DMS153 (cell line): ENCODE measurements at places on chromosomes 13 and 19.

- DNase-seq = no peak
Measured at GRCh38 chr13:50428183-50428877, 413.1 kb downstream of the KCNRG start.

DNA sequence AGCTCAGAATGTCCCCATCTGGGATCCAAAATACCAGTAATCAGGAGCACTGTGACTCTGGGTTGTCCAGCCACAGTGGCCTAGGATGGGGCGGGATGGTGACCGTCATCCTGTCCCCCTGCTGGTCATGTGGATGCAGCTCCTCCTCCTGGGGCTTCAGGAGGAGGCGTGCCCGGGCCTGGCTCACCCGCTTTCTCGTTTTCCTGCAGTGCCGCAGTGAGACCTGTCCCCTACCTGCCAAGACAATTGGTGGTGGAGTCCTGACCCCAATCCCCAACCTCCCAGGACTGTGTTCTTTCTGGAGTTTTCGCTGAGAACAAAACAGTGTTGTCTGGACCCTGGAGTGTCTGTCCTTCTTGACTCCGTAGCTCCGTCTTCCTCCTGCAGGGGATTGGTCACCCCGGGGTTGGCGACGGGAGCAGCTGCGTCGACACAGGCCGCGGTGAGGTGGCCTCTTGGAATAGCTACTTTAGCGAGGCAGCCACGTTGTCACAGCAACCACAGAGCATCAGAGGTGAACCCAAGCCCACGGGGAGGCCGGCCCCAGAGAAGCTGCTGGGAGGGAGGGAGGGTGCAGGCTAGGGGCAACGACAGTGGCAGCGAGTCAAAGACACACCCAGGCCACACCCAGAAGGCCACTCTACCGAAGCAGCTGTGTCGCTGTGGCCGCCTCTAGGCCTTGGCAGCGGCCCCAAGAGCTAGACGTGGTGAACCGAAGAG, 10.2 kb upstream of the EMC10 start:
- peak; percentile 71 for DNase-seq

GRCh38 chr13:50993934-50994333, 84.3 kb downstream of the RNASEH2B start:
- DNase-seq = no peak

DNA sequence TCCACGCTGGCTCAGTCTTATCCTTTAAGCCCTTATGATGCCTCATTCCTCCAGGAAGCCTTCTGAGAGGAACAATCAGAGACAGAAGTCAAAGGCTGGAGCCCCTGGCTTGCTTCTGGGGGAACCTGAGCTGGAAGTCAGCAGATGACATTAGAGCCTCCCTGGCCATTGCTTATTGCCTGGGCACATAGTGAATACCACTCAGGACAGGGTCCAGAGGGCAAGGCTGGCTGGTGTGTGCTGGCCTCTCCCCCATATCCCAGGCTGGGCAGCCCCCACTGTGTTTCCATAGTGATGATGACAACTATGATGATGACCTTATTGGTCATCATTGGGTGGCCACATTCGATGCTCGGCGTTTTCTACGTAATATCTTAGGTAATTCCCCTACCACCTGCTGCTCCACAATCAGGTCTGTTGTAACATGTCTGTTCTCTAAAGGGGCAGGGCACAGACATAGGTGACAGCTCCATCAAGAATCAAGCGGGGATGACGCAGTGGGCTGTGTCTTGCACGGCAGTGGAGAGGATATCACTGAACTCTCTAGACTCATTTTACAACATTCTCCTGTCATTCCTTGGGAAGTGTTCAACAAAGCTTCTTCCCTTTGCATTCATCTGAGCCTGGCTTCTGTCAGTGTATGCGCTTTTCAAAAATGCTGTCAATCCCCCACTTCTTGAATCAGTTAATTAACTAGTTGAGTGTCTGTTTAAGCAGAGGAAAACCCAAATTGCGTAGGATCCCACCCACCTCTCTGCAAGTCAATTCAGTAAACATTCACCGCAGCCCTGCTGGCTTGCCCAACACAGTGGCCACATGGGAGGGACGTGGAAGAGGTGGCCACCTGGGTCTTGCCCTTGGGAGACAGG, 89.4 kb upstream of the TSHZ3 start:
- DNase-seq = no peak

GRCh38 chr19:58059671-58060078, 593 bp downstream of the ZNF135 start:
- DNase-seq = no peak

DNA sequence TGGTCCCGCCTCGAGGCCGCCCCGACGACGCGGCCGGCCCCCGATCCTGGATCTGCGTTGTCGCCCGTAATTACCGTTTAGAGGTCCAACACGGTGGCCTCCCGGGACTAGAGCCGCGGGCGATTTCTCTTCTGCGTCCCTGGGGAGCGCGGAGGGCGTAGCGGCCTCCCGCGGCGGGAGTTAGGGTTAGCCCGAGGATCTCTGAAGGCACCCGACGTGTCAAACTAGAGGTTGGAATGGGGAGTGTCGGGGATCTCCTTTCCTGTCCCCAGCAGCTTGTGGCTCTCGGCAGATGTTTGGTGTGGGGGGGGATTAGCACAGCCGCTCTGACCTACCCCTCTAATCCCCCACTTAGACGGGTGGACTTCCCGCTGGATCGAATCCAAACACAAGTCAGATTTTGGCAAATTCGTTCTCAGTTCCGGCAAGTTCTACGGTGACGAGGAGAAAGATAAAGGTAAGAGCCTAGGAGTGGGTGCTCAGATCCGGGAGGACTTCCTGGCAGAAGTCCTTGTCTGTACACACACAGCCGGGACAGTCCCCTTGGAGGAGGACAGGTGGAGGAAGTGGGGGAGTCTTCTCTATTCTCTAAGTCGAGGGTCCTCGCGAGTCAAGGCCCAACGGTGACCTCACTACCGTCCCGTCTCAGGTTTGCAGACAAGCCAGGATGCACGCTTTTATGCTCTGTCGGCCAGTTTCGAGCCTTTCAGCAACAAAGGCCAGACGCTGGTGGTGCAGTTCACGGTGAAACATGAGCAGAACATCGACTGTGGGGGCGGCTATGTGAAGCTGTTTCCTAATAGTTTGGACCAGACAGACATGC, 581 bp downstream of the CALR start:
- no peak for DNase-seq

- peak; percentile 40 for DNase-seq
Measured at GRCh38 chr13:91946498-91947070, 548.2 kb downstream of the GPC5 start.

- DNase-seq = no peak
Measured at GRCh38 chr13:37107456-37107855, 2.0 kb upstream of the CSNK1A1L start.

- DNase-seq = no peak
Measured at GRCh38 chr19:36973021-36973843, 57.1 kb downstream of the ZNF568 start.

GRCh38 chr13:27920677-27921420, 1.0 kb downstream of the PDX1 start:
- DNase-seq = no peak

GRCh38 chr13:70995338-70995737, 871.7 kb downstream of the DACH1 start:
- DNase-seq = no peak

DNA sequence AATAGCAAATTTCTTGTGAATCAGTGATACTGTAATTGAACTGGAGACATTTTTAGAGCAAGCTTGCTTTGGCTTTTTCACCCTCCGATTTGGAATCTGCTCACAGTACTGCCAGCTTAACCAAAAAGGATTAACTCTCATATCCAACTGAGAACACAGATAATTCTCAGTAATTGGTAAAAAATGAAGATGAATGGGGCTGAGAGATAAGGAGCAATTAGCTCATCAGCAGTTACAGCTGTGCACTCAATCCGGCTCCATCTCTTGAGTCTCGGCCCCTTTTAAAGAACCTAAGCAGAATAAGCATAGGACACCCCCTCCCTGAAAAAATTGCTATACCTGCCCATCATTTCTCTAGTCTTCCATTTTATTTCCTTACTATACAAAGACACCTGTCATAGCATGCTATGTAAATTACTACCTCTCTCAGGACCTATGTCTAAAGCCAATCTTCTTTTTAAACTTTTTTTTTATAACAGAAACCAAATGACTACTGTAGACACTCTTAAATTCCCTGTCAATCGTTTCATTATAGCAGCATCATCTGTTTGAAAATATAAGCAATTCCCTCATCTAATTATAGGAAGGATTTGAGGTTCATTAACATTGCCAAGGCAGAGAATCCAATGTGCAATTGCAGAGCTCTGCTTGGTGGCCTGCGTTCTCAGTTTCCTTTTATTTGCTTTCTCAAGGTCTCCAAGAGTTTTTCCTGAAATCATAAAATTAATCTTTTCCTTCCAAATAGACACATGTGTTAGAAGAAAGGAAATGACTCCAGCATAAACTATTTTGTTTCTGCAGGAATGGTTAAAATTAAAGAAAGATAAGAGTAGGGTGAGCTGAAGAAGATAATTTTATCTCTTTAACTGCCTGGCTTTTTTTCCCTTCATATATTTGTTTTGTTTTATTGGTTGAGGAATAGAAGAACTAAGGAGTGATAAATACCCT, 242.1 kb downstream of the DACH1 start:
- DNase-seq = no peak

GRCh38 chr19:42280815-42281145, 11.7 kb downstream of the CIC start:
- DNase-seq = no peak

- DNase-seq = no peak
Measured at GRCh38 chr13:112333756-112334543, 42.2 kb upstream of the SPACA7 start.

- no peak for DNase-seq
Measured at GRCh38 chr13:59673286-59673685, 490.4 kb downstream of the DIAPH3 start.

GRCh38 chr13:22198641-22199217, 527.9 kb downstream of the FGF9 start:
- no peak for DNase-seq

DNA sequence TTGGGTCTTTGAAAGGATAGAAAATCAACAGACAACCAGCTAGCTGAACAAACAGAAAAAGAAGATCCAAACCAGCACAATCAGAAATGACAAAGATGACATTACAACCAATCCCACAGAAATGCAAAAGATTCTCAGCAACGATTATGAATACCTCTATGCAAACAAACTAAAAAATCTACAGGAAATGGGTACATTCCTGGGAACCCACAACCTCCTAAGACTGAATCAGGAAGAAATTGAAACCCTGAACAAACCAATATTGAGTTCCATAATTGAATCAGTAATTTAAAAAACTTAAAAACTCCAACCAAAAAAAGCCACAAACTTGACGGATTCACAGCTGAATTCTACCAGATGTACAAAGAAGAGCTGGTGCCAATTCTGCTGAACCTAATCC, 20.9 kb upstream of the C1QTNF9B start:
- no peak for DNase-seq

- DNase-seq = no peak
Measured at GRCh38 chr13:40094056-40094455, 438.6 kb downstream of the COG6 start.

DNA sequence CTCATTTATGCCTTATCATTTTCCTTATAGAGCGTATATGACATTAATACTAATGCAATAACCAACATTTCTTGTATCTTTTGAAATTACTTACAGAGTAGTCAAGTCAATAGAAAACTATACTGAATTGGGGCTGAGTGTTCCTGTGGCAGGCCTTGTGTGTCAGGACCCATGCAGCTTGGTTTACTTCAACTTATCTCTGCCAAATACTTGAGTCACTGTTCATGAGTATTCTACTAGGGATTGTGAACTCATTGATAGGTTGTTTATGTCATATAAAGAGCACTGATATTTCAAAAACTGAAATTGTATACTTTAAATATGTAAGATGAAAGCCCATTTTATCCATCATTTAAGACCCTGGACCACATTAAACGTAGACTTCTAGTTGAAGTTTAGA, 688.6 kb upstream of the SLITRK1 start:
- no peak for DNase-seq

- no peak for DNase-seq
Measured at GRCh38 chr13:102687520-102687919, 7.3 kb downstream of the METTL21C start.

DNA sequence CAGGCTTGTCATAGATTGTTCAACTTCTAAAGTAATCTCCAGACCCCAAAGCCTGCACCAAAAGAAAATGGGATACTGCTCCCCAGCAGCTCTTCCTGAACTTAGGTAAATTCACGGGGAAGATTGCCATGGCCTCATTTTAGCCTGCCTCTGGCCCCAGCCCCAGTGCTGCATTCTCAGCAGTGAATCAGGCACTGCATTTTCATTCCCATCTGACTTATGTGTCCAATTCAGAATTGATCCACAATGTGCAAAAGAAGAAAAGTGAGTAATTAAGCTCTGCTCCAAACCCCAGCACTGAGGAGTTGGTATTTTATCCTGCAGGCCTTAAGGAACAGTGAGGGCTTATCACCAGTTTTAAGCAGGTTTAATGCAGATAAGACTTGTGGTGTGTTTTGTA, 176.4 kb downstream of the KCTD12 start:
- no peak for DNase-seq

DNA sequence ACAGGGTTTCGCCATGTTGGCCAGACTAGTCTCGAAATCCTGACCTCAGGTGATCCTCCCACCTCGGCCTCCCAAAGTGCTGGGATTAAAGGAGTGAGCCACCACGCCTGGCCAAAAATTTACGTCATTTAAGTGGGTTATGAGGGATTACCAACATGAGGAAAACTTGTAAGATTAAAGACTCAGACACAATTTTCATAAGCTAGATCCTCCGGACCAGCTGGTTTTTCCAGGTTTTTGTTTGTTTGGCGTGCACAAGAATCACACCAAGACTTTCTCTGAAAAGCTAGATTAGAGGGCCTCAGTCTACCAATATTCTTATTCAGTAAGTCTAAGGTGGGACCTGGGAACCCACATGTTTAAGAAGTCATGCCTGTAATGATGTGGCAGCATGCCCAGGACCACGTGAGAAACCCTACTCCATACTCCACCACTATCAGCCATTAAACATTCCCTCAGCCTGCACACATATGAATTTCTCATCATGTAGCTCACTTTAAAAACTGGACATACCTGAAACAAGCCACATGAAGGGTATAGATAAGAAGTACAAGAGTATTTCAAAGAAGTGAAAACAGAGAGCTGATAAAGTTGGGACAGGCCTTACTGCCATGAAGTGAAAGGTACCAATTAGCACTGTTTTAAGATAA, 25.7 kb downstream of the DIAPH3 start:
- no peak for DNase-seq

- DNase-seq = no peak
Measured at GRCh38 chr13:47976325-47976724, 24.7 kb downstream of the SUCLA2 start.

GRCh38 chr13:83622422-83622784, 259.9 kb downstream of the SLITRK1 start:
- no peak for DNase-seq

GRCh38 chr13:19329365-19329764, 147.7 kb upstream of the TUBA3C start:
- no peak for DNase-seq

DNA sequence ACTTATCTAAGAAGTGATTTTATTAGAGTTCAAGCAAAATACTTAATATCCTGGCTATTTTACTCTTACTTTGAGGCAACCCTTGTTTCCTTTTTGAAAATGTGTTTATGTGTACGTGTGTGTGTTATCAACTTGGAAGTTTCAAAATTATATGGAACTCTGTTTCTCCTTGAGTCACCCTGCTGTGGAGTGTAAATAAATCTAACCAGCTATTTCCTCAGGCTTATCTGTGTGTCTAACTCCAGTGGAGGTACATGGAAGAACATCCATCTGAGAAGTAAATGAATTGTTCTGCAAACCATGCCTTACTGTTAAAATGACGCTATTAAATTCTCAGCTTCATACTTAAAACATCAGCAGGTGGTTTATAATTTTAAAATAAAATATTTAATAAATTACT, 583.4 kb upstream of the SLITRK5 start:
- DNase-seq = no peak

GRCh38 chr13:60175571-60175970, 11.8 kb upstream of the DIAPH3 start:
- peak; percentile 20 for DNase-seq

- DNase-seq = no peak
Measured at GRCh38 chr13:97932647-97933046, 20.8 kb upstream of the IPO5 start.
